ENCODE measurements at places on chromosomes 16 and 17.

GRCh38 chr17:9465210-9465921, 110.3 kb downstream of the STX8 start:
- no peak for DNase-seq

- no peak for DNase-seq
Observed at GRCh38 chr16:27217256-27217655, 13.9 kb downstream of the KDM8 start.

DNA sequence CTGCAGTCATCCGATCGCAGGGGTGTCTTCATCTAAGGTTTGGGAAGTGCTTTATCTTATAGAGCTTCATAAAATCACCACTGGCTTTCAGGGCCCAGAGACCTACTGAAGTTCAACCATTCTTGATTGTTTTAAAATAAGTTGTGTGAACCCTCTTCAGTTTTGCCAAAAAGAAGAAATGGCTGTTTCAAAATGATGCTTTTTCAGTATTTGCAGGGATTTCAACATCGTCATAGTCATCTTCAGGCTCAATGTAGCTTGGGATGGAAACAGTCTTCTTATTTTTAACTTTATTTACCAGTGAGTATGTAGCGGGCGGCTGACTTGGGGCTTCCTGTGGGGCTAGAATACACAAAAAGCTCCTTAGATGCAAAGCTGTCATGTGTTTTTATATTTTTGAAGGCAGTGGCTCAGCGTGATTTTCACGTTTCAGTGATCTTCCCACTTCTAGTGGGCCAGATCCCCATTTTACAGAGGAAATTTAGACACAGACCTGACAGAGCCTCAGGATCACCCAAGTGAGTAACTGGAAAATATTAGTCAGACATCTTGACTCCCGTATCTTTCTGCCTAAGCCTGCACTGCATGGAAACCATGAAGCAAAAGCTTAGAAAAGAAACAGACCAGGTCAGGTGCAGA, 19.1 kb upstream of the ZNF594 start:
- DNase-seq = no peak

GRCh38 chr17:81961087-81961511, at the start of gene NOTUM:
TSS of gene NOTUM (minus strand) at chr17:81961187. CDS start at chr17:81960909, 278 bp downstream.
- no peak for DNase-seq

GRCh38 chr17:6079155-6079888, 9.1 kb downstream of the WSCD1 start:
- DNase-seq = peak; percentile 63
